Stimulated activated CD8-positive, alpha-beta memory T cell treated with anti-CD3 and anti-CD28 coated beads, Interleukin-4, amount 100 ng/mL, for 4 hours (primary cell): ENCODE measurements at places on chromosomes 4 and X.

- no peak for DNase-seq
Observed at GRCh38 chr4:4752576-4753401, 106.7 kb upstream of the MSX1 start.

GRCh38 chrX:7170898-7171297 lies 22.9 kb upstream of the PUDP start:
- peak; percentile 6 for DNase-seq

GRCh38 chrX:50697691-50698090 lies 116.3 kb downstream of the SHROOM4 start:
- no peak for DNase-seq

DNA sequence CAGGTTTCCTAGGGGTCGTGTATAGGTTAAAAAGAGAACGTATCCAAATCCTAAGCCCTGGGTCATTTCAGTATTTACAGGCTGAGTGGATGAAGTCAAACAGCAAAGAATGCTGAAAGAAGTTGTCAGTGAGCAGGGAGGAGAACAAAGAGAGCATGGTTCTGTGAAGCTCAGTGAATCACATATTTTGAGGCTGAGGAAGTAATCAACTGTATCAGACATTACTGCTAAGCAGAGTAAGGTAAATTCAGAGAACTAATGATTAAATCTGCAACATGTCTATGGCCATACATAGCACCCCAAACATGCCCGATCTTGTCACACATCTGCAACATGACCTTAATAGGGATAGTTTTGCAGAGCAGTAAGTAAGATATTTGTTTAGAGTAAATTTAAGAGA lies 1130.3 kb downstream of the RAPGEF2 start:
- DNase-seq: no peak

GRCh38 chr4:182862141-182862875 lies 54.9 kb downstream of the DCTD start:
- no peak for DNase-seq

DNA sequence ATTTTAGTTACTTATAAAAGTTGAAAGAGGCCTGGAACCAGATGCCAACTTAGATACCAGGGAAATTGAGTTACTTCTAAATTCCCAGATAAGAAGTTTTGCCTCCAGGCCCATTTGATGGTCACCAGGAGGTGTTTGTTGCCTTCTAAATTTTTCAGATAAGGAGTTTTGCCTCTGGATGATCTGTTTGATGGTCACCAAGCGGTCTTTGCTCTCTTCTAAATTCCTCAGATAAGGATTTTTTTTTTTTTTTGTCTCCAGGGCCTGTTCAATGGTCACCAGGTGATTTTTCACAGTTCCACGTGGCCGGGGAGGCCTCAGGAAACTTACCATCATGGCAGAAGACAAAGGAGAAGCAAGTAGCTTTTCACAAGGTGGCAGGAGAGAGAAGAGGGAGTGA lies 66.5 kb downstream of the FAM9B start:
- no peak for DNase-seq

DNA sequence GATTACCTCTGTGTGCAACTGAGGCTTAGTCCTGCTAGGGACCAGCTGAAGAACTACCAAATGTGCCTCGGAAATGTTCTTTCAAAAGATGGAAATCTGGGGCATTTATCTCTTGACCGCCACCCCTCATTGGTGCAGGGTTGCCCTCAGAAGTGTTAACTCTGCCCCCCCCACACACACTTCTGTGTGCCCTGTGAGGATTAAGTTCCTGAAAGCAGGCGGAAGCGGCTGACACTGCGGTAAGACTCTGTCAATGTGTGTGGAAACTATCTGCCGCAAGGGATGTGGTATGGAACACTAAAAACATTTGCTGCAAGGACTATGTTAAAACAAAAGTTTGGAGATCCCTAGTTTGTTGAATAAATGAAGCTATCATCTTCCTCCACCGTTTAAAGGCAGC lies 106.9 kb upstream of the NDP start:
- DNase-seq: no peak

DNA sequence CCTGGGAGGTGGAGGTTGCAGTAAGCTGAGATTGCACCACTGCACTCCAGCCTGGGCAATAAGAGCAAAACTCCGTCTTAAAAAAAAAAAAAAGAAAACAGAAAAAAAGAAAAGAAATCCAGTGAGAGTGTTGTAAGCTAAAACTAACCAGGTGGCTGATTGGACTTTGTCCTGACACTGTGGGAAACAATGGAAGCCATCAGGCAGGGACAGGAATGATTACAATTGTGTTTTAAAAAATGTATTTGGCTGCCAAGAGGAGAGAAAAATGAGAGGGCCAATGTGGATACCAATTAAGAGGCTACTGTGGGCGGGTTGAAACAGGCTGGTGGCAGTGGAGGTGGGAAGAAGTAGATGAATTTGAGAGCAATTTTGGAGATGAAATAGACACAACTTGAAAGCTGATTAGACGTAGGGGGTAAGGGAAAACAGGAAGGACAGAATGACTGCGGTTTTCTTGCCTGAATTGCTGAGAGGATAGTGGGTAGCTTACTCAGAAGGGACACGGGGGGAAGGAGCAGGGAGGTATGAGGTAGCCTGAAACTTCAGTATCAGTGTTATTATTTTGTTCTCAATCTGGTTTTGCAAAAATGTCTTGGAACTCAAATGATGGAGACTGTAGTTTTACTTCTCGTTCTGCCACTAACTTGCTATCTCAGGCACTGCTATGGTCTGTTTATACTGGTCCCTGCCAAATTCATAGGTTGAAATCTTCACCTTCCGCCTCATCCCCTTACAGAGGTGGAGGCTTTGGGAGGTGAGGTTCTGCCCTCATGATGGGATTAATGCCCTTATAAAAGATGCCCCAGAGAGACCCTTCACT lies 45.6 kb upstream of the CHRNA9 start:
- DNase-seq: no peak

DNA sequence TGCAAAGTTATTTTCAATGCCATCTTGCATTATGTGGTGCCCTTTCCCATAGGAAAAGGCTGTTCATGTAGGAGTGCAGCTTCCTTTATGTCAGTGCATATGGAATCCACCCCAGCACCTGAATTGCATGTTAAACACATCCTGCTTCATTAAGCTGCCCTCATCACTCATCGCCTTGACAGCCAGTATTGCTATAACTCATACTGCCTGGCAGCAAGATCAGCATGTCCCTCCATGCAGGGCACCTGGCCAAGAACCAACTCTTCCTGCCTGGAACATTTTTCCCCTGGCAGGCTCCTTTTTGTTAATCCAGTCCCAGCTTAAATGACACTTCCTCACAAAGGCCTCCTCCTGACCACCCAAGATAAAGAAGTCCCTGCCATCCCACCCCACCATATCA lies 23.5 kb upstream of the CA5B start:
- no peak for DNase-seq

DNA sequence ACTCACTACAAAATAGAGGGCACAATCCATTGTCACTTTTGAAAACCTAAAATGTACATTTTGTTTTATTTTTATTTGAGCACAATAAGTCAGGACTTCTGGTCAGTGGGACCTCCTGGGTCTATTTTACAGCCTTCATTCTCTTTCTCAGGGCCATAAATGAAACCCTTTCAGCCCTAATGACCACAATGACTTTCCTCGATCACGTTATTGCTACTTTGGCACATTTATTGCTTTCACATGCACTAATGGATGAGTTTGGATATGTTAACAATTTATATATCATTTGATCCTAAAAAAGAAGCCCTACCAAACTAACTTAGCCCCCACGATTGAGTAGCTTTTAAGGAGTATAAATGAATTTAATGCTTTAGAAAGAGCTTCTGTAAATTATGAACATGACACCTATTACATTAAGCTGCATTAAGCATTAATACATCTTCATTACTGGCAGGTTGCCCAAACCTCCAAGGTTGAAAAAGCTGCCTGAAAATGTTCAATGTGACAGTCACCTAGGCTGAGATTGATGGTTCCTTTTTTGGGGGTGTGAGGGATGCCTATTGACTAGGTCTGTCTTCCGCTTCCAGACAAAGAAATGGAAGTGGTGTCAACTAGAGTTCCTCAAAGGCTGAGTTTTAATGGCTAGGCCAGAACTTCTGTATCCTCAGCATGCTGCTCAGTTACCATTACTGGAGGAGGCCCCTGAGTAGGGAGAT lies 296.4 kb downstream of the GPAT3 start:
- no peak for DNase-seq

DNA sequence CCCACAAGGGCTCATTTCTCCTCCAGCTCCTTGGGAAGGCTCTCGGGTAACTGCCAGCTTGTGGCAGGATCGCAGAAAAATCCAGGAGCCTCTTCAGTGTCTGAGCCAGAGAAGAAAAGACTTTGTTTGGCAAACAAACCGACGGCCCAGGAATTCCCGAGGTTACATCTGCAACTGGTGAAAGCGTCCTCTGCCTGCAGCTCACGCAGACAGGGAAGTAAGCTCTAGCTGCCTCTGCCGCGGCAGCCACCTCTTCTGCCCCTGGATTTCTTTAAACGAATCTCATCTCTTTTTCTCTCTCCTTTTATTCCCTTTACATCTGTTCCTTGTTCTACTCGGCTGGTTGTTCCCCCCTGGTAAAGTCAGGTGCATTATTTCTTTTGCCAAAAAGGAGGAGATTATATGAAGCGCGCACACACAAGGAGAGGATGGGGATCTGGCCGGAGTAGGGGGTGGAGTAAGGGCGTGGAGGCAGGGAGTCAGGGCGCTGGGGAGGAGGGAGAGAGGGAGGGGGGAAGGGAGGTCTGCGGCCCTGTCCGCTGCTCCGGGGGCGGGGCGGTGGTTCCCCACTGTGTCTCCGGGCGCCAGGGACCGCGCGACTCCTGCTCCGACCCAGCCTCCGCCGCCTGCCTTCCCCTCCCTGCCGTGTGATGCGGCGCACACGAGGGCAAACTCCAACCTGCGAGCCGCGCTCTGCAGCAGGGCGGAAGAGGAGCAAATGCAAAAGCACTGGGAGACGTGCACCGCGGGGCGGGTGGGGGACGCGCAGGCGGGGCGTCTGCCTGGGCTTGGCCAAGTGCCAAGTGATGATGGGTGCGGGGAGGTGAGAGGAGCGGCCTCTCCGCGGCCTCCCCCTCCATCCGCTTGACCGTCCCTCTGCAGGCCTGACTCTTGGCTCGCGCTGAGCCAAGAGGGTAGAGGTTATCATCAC lies at the start of gene DCHS2:
Gene DCHS2, minus strand, starts transcription at position 459 of the 931 bp plus-strand sequence. Its CDS starts 444 bp downstream, at position 15.
- DNase-seq: no peak

DNA sequence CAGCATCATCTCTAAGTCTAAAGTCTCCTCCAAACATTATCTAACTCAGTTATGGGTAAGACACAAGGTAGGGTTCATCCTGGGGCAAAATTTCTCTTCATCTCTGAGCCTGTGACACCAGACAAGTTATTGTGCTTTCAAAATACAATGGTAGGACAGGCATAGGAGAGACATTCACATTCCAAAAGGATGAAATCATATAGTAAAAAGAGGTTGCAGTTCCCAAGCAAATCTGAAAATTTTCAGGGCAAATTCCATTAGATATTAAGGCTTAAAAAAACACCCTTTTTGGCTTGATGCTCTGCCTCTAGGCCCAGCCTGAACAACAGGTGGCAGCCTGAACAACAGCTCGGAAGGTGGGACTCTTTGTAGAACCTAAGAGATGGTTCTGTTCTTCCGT lies 448.3 kb upstream of the SLIT2 start:
- no peak for DNase-seq

DNA sequence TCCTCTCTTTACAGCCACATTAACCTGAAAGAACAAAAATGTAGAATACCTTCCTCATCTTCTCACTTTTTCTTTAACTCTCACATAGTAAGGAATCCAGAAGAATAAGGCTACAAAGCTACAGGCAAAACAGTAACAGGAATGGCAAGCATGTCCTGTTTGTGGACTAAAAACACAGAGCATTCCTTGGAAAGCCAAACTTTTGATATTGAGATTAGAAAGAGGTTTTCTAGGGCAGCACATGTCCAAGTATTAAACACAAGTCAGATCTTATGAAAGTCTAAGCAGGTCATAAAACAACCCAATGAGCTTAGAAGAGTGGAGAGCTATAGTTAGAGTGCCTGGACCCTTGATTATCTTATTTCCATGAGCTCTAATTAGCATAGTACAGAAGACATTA lies 58.2 kb upstream of the FAM9C start:
- no peak for DNase-seq

DNA sequence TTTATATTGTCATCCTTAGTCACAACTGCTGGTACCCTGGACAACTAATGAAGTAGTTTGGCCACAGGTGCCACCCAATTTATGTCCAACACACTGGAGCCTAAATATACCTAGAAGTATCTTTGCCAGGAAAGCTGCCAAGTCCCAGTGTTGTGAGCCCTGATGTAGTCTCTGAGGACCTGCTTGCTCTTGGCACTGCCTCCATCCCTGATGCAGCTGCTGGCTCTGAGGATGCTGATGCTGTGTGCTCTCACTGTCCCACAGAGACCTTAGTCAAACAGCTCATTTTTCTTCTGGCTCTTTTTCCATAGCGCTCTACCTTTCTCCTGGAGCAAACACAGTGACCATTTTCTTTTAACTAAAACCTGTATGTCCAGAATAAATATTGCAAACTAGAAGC lies 1535.4 kb upstream of the ADGRL3 start:
- DNase-seq: no peak

DNA sequence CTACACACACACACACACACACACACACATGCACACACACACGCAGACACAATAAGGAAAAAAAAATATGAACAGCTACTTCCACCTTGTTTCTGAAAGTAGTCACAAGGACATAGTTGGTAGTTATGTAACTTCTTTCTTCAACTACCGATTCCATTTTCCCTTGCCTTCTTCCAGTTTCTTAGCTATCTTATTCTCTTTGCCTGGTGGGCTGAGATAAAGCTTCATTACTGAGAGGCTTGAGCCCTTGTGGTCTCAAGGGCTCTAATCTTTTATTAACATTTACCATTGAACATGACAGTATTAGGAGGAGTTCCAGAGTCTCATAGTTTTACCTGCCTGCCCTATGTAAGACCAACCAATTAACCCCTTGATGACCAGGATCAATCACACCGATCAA lies 8.9 kb upstream of the SMIM10 start:
- DNase-seq: no peak

GRCh38 chrX:50093625-50094024 lies 107.2 kb downstream of the AKAP4 start:
- DNase-seq: no peak

DNA sequence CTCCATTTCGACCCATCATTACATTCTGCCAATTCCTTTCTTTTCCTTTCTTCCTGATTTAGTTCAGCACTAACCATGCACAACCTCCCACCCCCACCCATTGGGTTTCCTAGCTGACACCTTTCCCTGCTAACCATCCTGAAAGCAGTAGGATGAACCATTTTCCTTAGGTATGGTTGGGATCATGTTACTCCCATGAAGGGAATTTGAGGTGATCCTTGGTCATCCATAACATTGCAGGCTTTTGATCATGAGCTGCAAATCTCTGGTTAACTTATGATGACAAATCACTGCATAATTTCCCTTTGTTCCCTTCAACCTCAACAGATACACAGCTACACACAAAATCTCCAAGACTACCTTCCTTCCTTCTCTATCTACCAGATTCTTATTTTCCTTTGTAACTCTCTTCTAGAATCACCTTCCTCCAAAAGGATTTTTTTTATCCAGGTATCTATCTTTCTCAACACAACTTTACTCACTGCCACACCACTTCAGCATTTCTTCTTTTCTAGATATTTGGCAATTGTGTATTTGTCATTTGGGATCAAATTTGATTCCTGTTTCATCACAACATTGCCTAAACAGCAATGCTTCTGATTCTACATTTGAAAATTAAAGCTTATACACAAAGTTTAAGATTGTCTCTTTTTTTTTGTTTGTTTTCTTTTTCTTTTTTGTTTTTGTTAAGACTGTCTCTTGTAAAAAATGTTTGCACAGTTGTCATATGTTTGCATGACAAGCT lies 145.1 kb downstream of the RBM47 start:
- DNase-seq: no peak

GRCh38 chr4:130648570-130648969 lies 1552.6 kb downstream of the C4orf33 start:
- no peak for DNase-seq
